Smooth muscle cell of bladder (primary cell): ENCODE measurements at places on chromosomes 3 and 15. TPM values are rescaled to one million over a fixed set of nuclear protein-coding genes. Genes with fewer than 3 reads are reported as not detected.

The PPCDC gene
- 4.4 and 8.1 TPM in 2 replicates for total RNA-seq

The CELSR3 gene
- 1.00 and 1.6 TPM in 2 replicates for total RNA-seq

The GP9 gene
- total RNA-seq: not detected in 2 replicates

The RBM15B gene
- 25.9 and 33.7 TPM in 2 replicates for total RNA-seq

The KLHDC8B gene
- 23.3 and 33.9 TPM in 2 replicates for total RNA-seq

The ZNF660 gene
- 2.1 and 2.6 TPM in 2 replicates for total RNA-seq

The GPR87 gene
- total RNA-seq: under 0.01 TPM in 1 of 2 replicates, not detected in the other

The GABRR3 gene
- total RNA-seq: 0.09 and 0.14 TPM in 2 replicates

The LARP6 gene
- 42.6 and 61.3 TPM in 2 replicates for total RNA-seq

The NKTR gene
- total RNA-seq: 40.0 and 42.5 TPM in 2 replicates

The C15orf39 gene
- total RNA-seq: 1.6 and 1.9 TPM in 2 replicates

The SUSD5 gene
- 1.1 and 3.6 TPM in 2 replicates for total RNA-seq

The NR1I2 gene
- not detected in 2 replicates for total RNA-seq

The ATP13A5 gene
- not detected in 2 replicates for total RNA-seq

The SLCO2A1 gene
- total RNA-seq: under 0.01 TPM in 2 replicates

The XCR1 gene
- under 0.01 TPM in 2 replicates for total RNA-seq

The CKMT1A gene
- 0.18 TPM in 1 of 2 replicates, not detected in the other for total RNA-seq

The CASR gene
- not detected in 2 replicates for total RNA-seq

The GNAT1 gene
- total RNA-seq: not detected in 2 replicates

The BCL2A1 gene
- total RNA-seq: 2.7 and 9.3 TPM in 2 replicates

The TMC3 gene
- total RNA-seq: under 0.01 TPM in 1 of 2 replicates, not detected in the other

The ADIPOQ gene
- total RNA-seq: not detected in 2 replicates

The CMTM8 gene
- total RNA-seq: not detected in 2 replicates

The LEKR1 gene
- 0.37 and 0.43 TPM in 2 replicates for total RNA-seq

The ASB14 gene
- under 0.01 TPM in 1 of 2 replicates, not detected in the other for total RNA-seq

The RAB8B gene
- 118 and 126 TPM in 2 replicates for total RNA-seq

The HTR3C gene
- not detected in 2 replicates for total RNA-seq

The ANKRD63 gene
- total RNA-seq: not detected in 2 replicates

The PLA2G4E gene
- not detected in 2 replicates for total RNA-seq

The ANKRD34C gene
- not detected in 2 replicates for total RNA-seq
